ENCODE measurements at places on chromosomes 3 and 15.

- H3K36me3 ChIP-seq: no peaks in the 10 kb centered on the region
- no peaks in the 10 kb centered on the region for H3K4me1 ChIP-seq
- no peaks in the 10 kb centered on the region for H3K27me3 ChIP-seq
- H3K27ac ChIP-seq: no peak overlapping the region
These were observed 140.1 kb upstream of the BFSP2 start for GRCh38 chr3:133259767-133260166.

- no peak overlapping the region for H3K27ac ChIP-seq
- DNase-seq: peak; percentile 49
- no peaks in the 10 kb centered on the region for H3K27me3 ChIP-seq
- no peaks in the 10 kb centered on the region for H3K4me1 ChIP-seq
These were observed 1.4 kb downstream of the FES start for GRCh38 chr15:90885432-90886290.

- H3K4me1 ChIP-seq: no peaks in the 10 kb centered on the region
- DNase-seq: no peak
- no peaks in the 10 kb centered on the region for H3K36me3 ChIP-seq
- no peak overlapping the region for H3K4me3 ChIP-seq
These were observed 216.9 kb upstream of the CDIN1 start for GRCh38 chr15:36362509-36362915.

GRCh38 chr15:28960979-28961378 is 75.2 kb downstream of the APBA2 start:
- H3K27ac ChIP-seq: no peak overlapping the region
- no peaks in the 10 kb centered on the region for H3K27me3 ChIP-seq
- no peak for DNase-seq
- no peak overlapping the region for H3K4me3 ChIP-seq
- no peaks in the 10 kb centered on the region for H3K4me1 ChIP-seq

DNA sequence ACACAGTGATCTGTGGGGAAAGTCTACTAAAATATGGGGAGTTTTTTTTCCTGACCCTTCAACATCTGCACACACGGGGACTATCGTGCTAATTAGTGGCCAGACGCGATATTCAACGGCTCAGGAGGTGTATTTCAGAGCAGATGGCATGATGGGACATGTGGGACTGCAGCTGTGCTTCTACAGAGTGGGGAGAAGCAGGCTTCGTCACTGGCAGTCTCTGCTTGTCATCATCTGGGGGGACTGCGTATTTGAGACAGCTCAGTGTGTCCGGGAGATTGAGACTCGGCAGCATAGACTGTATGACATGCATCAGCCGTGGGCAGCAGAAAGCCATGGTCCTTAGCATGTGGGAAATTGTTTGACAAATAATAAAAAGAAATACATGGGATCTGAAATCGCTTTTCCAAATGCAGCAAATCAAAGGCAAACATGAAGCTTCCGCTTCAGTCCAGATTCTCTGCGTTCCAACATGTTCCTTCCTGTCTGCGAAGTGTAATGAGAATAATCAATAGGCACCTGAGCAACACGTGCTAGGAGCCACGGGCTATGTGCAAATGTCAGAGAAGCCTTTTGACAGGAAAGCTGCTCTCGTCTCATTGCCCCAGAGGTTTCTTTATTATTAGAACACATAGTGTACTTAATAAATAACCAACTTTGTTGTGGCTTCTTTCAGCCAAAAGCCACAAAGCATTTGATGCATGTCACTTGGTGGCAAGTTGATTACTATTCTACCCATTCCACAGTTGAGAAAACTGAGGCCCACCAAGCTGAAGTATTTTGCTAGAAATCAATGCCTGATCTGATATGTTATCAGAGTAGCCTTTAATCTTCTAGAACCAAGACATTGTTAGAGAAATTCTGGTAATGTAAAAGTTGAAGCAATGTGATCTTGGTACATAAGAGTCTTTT is 276.3 kb downstream of the RYR3 start:
- no peak overlapping the region for H3K27ac ChIP-seq
- no peaks in the 10 kb centered on the region for H3K4me1 ChIP-seq
- no peak overlapping the region for H3K4me3 ChIP-seq
- DNase-seq: no peak
- no peaks in the 10 kb centered on the region for H3K27me3 ChIP-seq
- no peaks in the 10 kb centered on the region for H3K36me3 ChIP-seq

- no peaks in the 10 kb centered on the region for H3K4me1 ChIP-seq
- H3K27ac ChIP-seq: no peak overlapping the region
- H3K4me3 ChIP-seq: no peak overlapping the region
- DNase-seq: no peak
- no peaks in the 10 kb centered on the region for H3K36me3 ChIP-seq
These were observed 58.6 kb downstream of the PRICKLE2 start for GRCh38 chr3:64166584-64167162.

DNA sequence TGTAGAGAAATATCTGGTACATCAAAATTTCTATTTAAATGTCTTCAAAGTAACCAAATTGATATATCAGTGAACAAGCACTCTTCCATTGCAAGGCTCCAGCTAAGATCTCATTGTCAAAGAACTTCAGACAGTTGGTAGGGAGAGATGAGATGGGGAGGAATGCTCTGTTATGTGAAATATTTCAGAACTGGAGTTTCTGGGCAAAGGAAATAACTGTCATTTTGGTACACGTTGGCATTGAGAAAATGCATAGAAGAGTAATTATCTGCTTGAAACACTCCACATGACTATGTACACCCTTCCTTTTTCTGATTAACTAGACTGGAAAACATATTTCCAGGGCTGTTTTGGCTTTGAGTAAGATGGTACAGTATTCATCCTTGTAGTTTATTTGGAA is 297.5 kb upstream of the RASGRP1 start:
- DNase-seq: no peak
- H3K4me1 ChIP-seq: no peaks in the 10 kb centered on the region
- H3K27ac ChIP-seq: no peak overlapping the region

- H3K4me1 ChIP-seq: no peaks in the 10 kb centered on the region
- no peak for DNase-seq
- H3K4me3 ChIP-seq: no peak overlapping the region
- H3K36me3 ChIP-seq: no peaks in the 10 kb centered on the region
- no peak overlapping the region for H3K27ac ChIP-seq
- H3K27me3 ChIP-seq: no peaks in the 10 kb centered on the region
These were observed 267.0 kb upstream of the GOLIM4 start for GRCh38 chr3:168362661-168363247.

GRCh38 chr3:124260206-124260915 is 268.4 kb upstream of the ROPN1 start:
- H3K27ac ChIP-seq: no peak overlapping the region
- no peaks in the 10 kb centered on the region for H3K36me3 ChIP-seq
- no peak for DNase-seq

GRCh38 chr15:91368611-91369010 is 268.6 kb downstream of the SV2B start:
- DNase-seq: no peak
- no peaks in the 10 kb centered on the region for H3K27me3 ChIP-seq
- H3K36me3 ChIP-seq: no peaks in the 10 kb centered on the region
- H3K4me3 ChIP-seq: no peak overlapping the region

GRCh38 chr3:140920029-140920428 is 21.6 kb upstream of the SLC25A36 start:
- DNase-seq: no peak
- H3K36me3 ChIP-seq: no peaks in the 10 kb centered on the region
- H3K27me3 ChIP-seq: no peaks in the 10 kb centered on the region
- no peak overlapping the region for H3K4me3 ChIP-seq

DNA sequence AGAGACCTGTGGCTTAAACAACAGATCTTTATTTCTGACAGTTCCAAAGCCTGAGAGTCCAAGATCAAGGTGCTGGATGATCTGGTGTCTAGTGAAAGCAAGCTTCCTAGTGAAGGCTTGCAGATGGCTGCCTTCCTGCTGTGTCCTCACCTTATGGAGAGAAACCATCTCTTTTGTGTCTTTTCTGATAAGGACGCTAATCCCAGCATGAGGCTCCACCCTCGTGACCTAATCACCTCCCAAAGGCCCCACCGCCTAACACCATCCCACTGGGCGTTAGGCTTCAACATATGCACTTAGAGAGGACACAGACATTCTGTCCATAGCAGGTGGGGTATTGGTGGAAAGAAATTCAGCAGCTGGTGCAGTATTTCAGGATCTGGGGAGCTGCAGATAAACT is 19.8 kb upstream of the LYSMD4 start:
- no peaks in the 10 kb centered on the region for H3K27me3 ChIP-seq
- DNase-seq: no peak
- no peak overlapping the region for H3K4me3 ChIP-seq
- no peaks in the 10 kb centered on the region for H3K36me3 ChIP-seq

DNA sequence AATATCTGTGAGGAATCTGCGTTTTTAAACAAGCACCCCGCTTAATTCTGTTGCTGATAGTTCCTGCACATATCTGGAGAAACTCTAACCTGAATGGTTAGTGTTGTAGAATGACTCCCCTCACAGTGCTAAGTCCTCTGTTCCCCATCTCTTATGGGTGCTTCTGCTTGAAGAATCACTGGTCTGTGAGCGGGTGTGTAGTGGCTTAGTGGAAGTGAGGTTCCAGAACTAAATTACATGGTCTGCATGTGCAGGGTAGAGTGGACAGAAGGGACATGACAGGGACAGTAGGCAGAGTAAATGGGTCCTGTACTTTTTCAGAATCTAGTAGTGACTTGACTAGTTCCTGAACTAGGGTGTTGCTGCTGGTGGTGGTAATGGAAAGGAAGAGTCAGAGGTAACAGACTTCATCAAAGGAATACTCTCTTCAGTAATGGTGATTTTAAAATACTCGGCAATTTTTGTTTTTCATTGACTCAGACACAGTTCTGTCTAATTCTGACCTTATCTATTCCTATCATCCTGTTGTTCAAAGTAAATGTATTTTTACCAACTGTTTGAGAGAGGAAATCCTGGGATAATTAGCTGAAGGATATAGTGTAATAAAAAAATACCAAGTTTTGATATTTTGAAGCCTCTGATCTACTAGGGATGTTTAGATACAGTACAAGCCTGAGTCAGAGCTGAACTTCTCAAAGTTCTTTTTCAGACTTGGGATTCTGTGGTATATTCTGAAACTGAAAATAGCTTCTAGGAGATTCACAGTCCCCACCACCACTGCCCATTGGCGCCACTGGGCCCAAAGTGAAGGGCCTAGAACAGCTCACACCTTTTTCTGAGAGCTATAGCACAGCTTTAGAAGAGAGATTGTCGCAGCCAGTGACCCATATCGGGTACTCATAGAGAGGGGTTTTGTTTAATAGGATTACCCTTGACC is 55.5 kb downstream of the FNDC3B start:
- H3K27ac ChIP-seq: no peak overlapping the region
- H3K27me3 ChIP-seq: no peaks in the 10 kb centered on the region
- DNase-seq: no peak
- H3K4me3 ChIP-seq: no peak overlapping the region

DNA sequence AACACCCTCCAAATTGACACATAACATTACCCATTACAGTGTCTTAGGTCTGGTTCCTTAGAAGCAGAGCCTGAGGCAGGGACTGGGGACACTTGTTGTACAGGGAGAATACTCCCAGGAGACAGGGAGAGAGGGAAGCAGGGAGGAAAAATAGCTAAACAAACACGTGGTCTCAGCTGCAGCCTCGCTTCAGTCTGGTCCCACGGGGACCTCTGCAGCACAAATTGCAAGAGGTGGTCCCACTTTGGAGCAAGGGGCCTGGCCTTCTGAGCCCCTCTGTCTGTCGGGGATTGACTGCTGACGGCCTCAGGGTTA is 25.0 kb upstream of the PLA2G4D start:
- no peaks in the 10 kb centered on the region for H3K36me3 ChIP-seq
- H3K4me1 ChIP-seq: no peaks in the 10 kb centered on the region
- no peak overlapping the region for H3K27ac ChIP-seq
- DNase-seq: no peak
- H3K4me3 ChIP-seq: no peak overlapping the region
- no peaks in the 10 kb centered on the region for H3K27me3 ChIP-seq

DNA sequence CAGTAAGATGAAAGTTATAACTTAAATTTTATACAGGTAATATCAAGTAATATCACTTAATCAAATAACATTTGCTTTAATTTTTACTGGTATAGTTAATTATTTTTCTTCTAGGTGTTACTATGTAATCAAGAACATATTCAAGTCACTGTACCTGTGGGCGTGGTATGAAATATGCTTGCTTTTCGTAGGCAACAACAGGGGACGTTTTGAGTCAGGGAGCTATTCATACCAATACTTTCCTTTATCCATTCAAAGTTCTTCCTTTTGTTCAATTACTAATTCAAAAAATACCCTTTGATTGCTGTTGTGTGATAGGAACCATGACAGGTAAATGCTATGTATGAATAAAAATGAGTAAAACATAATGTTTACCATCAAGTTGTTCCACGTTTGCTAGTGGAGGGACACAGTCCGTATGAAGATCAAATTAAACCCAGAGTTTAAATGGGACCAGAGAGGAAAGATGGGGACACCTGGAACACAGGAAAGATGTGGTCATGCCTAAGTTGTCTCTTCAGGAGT is 654.0 kb upstream of the KCNMB2 start:
- H3K27ac ChIP-seq: no peak overlapping the region
- no peaks in the 10 kb centered on the region for H3K36me3 ChIP-seq
- DNase-seq: no peak
- H3K4me1 ChIP-seq: no peaks in the 10 kb centered on the region
- H3K4me3 ChIP-seq: no peak overlapping the region

- DNase-seq: no peak
- H3K36me3 ChIP-seq: no peaks in the 10 kb centered on the region
- no peaks in the 10 kb centered on the region for H3K4me1 ChIP-seq
- H3K27ac ChIP-seq: no peak overlapping the region
- H3K27me3 ChIP-seq: no peaks in the 10 kb centered on the region
- H3K4me3 ChIP-seq: no peak overlapping the region
These were observed 174.4 kb downstream of the SI start for GRCh38 chr3:164903820-164904451.

- no peak overlapping the region for H3K4me3 ChIP-seq
- H3K4me1 ChIP-seq: no peaks in the 10 kb centered on the region
- no peaks in the 10 kb centered on the region for H3K27me3 ChIP-seq
- no peak for DNase-seq
- no peak overlapping the region for H3K27ac ChIP-seq
These were observed 53.4 kb downstream of the OXSM start for GRCh38 chr3:25843332-25843731.

GRCh38 chr3:194423317-194423716 is 24.3 kb upstream of the GP5 start:
- no peak overlapping the region for H3K4me3 ChIP-seq
- no peaks in the 10 kb centered on the region for H3K27me3 ChIP-seq
- peaks cover 31% of the 10 kb centered on the region for H3K36me3 ChIP-seq
- no peak for DNase-seq
- no peak overlapping the region for H3K27ac ChIP-seq

DNA sequence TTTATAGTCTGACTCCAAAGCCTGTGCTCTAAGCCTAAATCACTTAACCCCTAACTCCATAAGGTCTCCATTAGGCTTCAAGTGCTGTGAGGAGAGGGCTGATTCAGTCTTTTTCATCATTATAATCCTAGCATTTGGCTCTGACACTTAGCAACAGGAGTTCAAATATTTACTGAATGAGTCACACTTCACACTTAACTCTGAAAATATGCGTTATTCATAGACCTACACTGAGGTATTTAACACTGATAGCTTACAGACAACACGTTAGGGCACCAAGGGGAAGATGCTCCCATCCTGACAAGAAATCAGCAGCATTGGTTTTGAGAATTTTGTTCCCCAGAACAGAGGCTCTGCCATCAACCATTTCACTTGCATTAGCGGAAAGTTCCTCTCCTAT is 53.5 kb downstream of the MSL2 start:
- H3K27me3 ChIP-seq: no peaks in the 10 kb centered on the region
- no peak overlapping the region for H3K27ac ChIP-seq
- no peaks in the 10 kb centered on the region for H3K36me3 ChIP-seq
- DNase-seq: no peak
- H3K4me1 ChIP-seq: no peaks in the 10 kb centered on the region

- peaks cover 17% of the 10 kb centered on the region for H3K4me1 ChIP-seq
- no peak for DNase-seq
- H3K4me3 ChIP-seq: no peak overlapping the region
- H3K27me3 ChIP-seq: no peaks in the 10 kb centered on the region
- H3K36me3 ChIP-seq: no peaks in the 10 kb centered on the region
These were observed 30.7 kb upstream of the CYP11A1 start for GRCh38 chr15:74398183-74398582.
